ENCODE measurements at places on chromosomes 5 and 9. TPM values are rescaled to one million over a fixed set of nuclear protein-coding genes. Genes with fewer than 3 reads are reported as not detected.
A peak's percentile ranks its signal among the peaks of the same experiment; 100 is the strongest.

- DNase-seq = no peak
These were observed 8.6 kb upstream of the F2RL1 start for GRCh38 chr5:76810236-76810635.

KCNMB1 gene
- not detected for total RNA-seq

DMGDH gene
- total RNA-seq = not detected

PCDHGA7 gene
- 11.2 TPM for total RNA-seq

- DNase-seq = peak; percentile 9
These were observed 305.8 kb downstream of the PDE4D start for GRCh38 chr5:59587489-59588337.
